Bronchial smooth muscle cell (primary cell): ENCODE measurements at places on chromosomes 4 and X. TPM values are rescaled to one million over a fixed set of nuclear protein-coding genes. Genes with fewer than 3 reads are reported as not detected.

The PDLIM3 gene
- 9.5 and 44.7 TPM in 2 replicates for total RNA-seq

The KCTD8 gene
- 0.32 TPM in 1 of 2 replicates, not detected in the other for total RNA-seq

The CSN1S1 gene
- not detected in 2 replicates for total RNA-seq

The DGAT2L6 gene
- total RNA-seq = not detected in 2 replicates

The SSX7 gene
- total RNA-seq = not detected in 2 replicates

The ATOH1 gene
- total RNA-seq = not detected in 2 replicates

The NAP1L5 gene
- 5.8 and 7.7 TPM in 2 replicates for total RNA-seq

The RHOXF1 gene
- not detected in 2 replicates for total RNA-seq

The GC gene
- not detected in 2 replicates for total RNA-seq

The TSPAN6 gene
- total RNA-seq = 31.8 and 31.9 TPM in 2 replicates

The MAOA gene
- total RNA-seq = 7.0 and 19.9 TPM in 2 replicates
